HL-60 (cell line): ENCODE measurements at places on chromosomes 7 and 10.

DNA sequence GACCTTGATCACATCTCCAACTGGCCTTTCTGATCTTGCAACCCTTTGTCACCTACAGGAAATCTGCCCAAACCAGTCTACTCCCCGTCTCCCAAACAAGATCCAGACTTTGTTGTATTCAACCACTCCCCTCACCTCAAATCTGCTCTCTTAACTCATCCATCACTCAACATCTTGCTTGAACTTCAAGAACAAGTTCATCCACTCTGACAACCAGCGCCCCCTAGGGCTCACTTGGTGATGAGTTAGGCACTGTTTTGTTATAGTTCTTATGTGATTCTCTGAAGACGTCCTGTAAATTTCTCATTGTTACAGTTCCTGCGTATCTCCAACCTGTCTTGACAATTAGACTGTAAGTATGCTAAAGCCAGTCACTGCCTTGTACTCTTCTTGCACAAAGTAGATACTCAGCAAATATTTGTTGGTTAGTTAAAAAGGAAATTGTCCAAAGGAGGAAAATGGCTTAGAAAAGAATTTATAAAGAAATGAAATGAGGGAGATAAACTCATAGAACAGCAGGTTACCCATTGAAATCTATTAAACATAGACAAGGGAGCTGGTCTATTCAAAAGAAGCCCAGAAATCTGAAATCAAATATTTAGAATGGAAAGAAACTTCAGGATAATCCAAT is 5.3 kb downstream of the FRMD4A start:
- peak; percentile 11 for DNase-seq

DNA sequence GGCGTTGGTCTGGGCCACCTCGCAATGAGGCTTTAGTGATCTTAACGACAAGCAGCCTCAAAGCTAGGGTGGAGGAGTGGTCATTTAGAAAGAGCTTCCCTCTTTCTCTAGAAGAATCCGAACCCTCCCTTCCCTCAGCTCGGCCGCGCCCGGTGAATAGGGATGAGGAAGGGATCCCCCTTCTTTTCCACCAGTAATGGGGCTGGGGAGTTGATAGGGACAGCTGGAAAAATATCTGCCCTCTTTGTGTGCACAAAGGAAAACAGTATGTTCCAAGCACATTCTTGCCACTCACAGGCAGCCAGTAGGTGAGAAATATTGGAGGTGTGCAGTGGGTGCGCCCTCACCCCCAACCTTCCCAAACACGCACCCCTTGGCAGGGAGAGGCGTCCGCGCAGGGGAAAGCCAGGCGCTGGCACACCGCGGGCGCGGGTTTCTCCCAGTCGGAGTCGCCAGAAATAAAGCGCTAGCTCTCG is 6.5 kb downstream of the DLX5 start:
- no peak for DNase-seq

GRCh38 chr10:69088801-69089501 is 1.0 kb downstream of the SRGN start:
- DNase-seq: no peak

DNA sequence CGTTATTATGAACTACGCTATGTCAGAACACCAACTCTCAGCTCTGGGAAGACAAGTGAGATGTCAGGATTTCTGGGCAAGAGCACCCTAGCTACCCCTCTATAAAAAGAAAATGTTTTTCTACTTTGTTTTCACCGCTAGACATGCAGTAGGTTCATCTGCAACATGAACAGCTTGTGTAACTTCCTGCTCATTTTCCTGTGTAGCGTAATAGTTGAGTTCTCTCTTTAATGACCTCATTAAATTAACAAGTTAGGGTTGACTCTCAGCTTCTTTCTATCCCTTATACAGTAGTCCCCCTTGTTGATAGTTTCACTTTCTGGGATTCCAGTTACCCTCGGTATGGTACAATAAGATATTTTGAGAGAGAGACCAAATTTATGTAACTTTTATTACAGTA is 329.4 kb upstream of the ZNF32 start:
- DNase-seq: no peak

DNA sequence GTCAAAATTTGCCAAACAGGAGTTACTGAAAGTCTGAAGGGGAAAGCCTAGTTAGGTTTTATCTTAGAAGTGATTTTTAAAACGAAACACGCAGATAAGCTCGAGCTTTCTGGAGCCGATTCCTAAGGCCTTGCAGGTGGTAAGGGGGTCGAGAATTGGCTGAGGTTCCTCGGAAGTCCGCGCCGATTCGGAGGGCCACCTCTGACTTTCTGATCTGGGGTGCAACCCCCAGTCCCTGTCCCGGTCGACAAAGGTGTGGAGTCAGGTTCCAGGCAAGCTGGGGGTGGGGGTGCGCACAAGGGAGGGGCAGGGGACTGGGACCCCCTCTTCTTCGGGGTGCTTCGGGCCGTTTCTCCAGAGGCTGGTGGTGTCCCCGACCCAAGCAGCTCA is 701 bp upstream of the CUL1 start:
- no peak for DNase-seq

- DNase-seq: peak; percentile 50
Observed at GRCh38 chr7:138097064-138097741, 20.9 kb downstream of the AKR1D1 start.

DNA sequence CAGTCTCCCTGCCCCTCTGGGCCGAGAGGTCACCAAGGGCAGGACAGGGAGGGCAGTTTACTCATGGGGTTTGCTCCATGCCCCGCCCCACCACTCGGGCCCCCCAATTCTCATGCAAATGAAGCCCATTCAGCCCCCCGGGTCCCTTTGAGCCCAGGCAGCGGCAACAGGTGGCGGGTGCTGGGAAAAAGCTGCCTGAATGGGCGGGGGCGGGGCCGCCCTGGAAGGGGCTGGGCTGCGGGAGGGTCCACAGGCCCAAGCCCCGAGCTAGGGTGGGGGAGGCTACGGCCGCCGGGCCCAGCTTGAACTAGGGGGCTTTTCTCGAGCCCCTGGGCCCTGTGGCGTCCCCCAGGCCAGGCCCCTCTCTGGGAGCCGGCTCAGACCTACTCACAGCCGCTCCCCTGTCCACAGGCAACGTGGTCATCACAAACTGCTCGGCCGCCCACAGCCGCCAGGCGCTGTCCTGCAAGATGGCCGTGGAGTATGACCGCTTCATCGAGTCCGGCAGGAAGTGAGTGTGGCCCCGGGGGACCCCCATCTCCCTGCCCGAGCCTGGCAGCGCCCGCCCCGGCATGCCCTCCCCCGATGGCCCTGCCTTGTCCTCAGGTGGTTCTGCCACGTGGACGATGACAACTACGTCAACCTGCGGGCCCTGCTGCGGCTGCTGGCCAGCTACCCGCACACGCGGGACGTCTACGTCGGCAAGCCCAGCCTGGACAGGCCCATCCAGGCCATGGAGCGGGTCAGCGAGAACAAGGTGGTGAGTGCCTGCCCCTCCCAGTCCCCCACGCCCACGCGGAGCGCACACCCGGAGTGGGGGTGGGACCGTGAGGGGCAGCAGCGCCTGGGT is 5.5 kb downstream of the LFNG start:
- DNase-seq: no peak

- no peak for DNase-seq
Observed at GRCh38 chr10:1432161-1432560, 305.2 kb downstream of the ADARB2 start.

GRCh38 chr7:98668255-98668654 is 51.2 kb downstream of the NPTX2 start:
- no peak for DNase-seq

GRCh38 chr10:128780156-128780761 is 654.0 kb upstream of the MKI67 start:
- DNase-seq: no peak

- DNase-seq: no peak
Observed at GRCh38 chr10:103772096-103772845, 83.1 kb downstream of the SH3PXD2A start.

- no peak for DNase-seq
Observed at GRCh38 chr7:158067219-158067930, 520.2 kb downstream of the PTPRN2 start.

DNA sequence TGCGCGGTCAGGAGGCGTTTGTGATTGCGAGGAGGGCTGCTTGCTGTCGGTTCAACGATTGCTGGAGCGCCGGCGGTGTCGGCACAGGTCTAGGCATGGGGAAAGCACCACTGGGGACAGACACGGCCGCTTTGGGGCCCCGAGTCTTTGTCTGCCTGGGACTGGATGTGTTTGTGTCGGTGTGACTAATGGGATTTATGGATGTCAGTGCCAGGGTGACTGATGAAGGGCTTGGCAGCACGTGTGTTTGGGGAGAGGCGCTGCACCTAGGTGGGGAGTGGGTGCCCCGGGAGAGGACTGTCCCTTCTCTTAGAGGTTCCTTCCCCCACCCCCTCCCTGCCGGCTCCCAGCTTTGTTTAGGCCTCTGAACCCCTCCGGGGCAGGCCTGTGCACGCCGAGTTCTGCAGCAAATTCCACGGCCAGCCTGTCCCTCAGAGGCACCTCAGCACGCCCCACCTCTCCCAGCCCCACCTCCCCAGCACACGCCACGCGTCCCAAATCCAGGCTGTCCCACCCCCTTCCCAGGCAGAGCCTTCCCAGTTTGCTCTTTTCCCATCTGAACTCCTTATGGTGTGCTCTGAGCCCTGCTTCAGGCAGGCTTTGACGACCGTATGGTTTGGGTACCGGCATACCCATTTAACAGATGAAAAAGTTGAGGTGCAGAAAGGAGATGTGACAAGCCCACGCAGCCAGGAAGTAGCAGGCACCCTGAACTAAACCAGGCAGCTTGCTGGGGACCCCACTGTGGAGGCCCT is 6.4 kb upstream of the TNRC18 start:
- DNase-seq: no peak

DNA sequence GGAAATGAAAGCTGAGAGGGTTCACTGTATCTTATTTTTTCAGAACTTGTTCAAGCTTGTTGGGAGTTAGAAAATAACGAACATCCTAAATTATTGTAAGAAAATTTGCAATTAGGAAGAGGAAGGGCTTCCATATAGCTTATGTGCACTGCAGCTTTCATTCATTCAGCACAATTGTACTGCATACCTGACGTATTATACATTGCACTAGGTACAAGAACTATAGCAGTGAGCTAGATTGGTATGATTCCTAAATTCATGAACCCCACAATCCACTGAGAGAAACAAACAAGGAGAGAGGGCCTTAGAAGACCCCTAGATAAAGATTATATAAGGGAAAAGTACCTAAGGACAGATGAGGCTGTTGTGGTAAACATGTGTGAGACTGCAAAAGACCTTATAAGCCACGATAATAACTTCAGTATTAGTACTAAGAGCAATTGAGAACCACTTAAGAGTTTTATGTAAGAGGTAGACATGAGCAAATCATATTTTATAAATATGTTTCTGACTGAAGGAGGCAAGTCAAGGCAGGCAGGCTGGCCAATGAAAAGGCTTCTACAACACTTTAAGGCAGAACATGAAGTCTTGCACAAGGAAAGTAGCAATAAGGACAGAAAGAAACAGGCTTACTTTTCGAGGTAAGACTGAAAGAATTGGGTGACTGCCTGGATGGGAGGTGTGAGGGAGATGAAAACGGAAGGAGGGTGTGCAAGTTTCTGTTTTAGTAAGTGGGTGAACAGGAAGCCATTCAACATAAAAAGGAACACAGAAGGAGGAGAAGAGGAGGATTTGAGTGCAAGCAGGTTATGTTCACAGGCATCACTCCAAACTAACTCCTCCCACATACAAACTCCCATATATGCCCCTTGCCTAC is 77.9 kb upstream of the LRRN3 start:
- no peak for DNase-seq

GRCh38 chr10:80320377-80320776 is 30.9 kb upstream of the MAT1A start:
- no peak for DNase-seq

GRCh38 chr7:48637382-48637781 is 287.0 kb upstream of the CDC14C start:
- DNase-seq: no peak

GRCh38 chr10:130459851-130460490 is 323.8 kb downstream of the GLRX3 start:
- no peak for DNase-seq

GRCh38 chr10:125850766-125851731 is 27.7 kb downstream of the BCCIP start:
- DNase-seq: no peak
